ENCODE measurements at places on chromosomes 1 and 21.

GRCh38 chr1:9866836-9867235, 43.1 kb upstream of the CLSTN1 start:
- no peak for DNase-seq

- no peak for DNase-seq
These were observed 14.9 kb upstream of the SLC44A5 start for GRCh38 chr1:75625795-75626194.

- no peak for DNase-seq
These were observed 492.2 kb upstream of the DAB1 start for GRCh38 chr1:57916041-57916440.

DNA sequence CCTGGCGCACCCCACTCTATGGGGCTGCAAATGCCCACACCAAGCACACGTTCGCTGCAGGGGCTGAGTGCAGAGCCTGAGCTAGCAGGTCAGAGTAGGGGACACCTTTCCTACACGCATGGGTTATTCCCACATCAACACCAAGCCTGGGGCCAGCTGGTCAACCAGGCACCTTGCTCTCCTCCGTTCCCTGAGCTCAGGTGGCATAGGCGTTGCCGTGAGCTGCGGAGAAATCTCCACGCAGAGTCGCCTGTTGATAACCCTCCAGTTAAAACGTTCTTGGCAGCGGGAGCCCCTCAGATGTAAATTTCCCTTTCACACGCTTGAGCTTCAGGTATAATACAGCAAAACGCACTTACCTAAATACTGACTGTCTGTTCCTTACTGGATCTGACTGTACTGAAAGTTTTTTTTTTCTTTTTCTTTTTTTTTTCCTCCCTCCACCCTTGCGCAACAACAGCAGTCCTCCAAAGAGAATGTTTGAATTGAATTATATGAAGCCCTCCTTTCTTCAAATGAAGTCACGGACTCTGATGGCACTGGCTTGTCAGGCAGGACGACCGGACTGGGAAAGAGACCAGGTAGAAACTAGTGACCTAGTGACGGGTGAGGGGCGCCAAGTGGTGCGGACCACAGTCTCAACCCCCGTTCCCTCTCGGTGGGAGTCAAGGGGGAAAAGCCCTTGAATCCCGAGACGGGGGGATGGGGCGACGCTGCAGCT, 2.1 kb downstream of the BRINP3 start:
- no peak for DNase-seq

DNA sequence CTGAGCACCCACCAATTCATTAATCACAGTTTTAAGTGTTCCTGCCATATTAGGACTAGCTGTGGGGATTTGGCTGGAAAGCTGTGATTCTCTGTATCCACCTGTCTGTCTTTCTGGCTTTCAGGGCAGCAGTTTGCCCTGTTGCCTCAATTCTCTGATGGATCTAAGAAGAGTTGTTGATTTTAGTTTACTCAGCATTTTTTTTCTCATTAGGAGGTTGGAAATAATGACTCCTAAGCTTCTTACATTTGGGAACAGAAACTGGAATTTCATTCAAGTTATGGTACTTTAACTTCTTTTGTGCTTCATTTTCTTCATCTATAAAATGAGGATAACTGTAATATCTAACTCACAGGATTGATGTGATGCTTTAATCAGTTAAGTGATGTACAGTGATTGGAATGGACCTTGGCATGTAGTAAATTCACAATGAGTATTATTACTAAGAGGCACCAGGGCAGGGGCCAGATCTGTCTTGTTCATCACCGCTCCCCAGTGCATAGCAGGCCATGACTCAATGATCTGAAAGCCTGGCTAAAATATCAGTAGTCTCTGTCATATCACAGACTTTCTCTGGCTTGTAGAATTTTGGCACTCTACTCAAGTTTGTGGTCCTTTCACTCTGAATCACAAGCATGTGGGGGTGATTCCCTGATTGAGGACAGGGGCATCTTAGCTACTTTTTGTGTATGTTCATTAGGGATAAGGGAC, 51.4 kb upstream of the GREM2 start:
- no peak for DNase-seq

GRCh38 chr1:2840036-2840809, 38.7 kb upstream of the TTC34 start:
- no peak for DNase-seq

DNA sequence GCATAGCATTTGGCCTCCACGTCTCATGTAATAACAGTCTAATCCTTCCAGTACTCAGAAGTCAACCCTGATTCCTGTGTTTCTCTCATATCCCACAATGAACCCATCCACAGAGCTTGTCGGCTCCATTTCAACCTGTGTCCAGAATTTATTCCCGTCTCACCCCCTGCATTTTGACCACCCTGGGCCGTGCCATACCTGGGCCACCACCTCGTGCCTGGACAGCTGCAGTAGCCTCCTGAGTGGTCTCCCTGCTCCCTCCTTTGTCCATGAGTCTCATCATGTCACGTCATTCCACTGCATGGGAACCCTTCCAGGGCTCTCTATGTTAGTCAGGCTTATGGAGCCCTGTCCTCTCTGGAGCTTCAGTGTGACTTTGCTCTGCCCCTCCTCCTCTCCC, 670.6 kb downstream of the PTPRU start:
- no peak for DNase-seq

DNA sequence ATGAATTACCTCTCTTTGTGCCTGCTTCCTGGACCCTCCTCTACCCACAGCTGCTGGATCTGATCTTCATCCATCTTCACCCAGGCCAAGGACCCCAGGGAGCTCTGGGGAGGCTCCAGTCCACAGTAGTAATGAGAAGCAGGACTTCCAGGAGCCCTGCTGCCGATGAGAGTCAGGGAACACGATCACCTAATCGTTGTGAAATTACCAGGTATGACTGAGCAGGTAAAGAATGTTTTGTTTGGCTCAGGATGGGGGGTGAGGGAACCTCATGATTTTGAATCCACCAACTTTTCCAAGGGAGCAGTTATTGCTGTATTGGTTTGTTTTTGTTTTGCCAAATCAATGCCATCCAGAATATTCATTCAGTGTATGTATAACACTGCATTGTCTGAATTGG, 454.0 kb downstream of the PLPP3 start:
- DNase-seq, result no peak

DNA sequence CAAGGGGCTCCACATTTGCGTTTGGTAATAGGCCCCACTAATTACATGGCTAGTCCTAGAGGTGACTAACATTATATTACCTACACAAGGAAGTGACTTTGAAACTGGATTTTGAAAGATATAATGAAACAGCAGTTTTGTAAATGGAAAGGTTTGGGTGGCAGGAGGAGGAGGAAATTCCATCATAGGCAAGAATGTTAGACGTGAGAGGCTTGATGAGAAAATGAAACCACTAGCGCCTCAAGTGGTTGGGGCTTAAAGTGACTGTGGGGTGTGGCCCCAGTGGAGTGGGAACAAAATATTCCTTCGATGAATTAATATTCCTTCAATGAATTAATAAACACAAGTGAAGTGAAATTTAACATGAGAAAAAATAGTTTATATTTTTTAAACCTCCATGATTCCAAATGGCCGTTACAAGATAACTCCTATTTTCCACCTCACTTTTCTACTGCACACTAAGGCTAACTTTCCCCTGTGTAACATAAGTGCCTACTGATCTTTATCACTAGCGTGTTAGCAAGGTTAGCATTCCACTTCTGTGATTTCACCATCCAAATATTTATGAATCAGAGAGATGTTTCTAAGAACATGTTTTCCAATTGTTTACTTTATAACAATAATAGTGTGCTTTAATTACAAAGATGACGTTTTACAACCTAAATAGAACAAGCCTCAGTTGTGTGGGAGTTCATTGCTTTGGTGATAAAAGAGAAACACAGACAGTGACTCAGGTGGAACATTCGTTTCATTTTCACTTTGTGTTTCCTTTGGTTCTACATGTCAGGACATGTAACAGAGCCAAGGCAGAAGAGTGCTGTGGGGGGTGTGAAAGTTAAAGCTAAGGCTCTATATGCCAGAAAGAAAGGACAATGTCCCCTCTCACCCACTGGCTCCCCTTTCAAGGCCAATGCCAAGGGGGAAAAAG, 12.5 kb upstream of the ATF3 start:
- peak; percentile 54 for DNase-seq

GRCh38 chr1:206544562-206545257, 37.4 kb downstream of the RASSF5 start:
- peak; percentile 26 for DNase-seq

DNA sequence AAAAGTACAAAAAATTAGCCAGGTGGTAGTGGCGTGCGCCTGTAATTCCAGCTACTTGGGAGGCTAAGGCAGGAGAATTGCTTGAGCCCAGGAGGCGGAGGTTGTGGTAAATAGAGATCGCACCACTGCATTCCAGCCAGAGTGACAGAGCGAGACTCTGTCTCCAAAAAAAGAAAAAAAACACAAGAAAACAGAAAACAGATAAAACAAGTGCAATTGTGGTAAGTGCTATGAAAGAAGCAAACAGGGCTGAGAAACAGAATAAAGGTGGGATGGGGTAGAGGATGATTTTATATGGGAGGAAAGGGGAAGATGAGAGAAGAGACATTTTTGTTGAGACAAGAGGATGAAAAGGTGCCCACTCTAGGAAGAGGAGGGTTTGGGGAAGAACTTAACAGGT, 5.0 kb upstream of the SOX13 start:
- DNase-seq, result no peak

DNA sequence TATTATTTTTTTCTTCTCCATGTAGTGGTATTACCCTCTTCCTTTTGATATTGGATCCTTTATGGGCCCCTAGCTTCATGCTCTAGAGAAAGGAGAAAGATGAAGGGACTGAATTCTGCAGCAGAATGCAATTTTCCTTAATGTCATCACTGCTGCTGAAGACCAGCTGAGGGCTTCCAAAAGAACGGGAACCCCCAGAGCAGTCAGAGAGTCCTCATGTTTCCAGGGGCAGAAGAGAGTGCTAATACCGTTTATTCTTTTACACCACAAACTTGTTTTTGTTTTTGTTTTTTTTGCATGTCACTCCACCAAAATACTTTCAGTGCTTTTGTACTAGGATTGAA, 21.1 kb upstream of the TBX15 start:
- no peak for DNase-seq

DNA sequence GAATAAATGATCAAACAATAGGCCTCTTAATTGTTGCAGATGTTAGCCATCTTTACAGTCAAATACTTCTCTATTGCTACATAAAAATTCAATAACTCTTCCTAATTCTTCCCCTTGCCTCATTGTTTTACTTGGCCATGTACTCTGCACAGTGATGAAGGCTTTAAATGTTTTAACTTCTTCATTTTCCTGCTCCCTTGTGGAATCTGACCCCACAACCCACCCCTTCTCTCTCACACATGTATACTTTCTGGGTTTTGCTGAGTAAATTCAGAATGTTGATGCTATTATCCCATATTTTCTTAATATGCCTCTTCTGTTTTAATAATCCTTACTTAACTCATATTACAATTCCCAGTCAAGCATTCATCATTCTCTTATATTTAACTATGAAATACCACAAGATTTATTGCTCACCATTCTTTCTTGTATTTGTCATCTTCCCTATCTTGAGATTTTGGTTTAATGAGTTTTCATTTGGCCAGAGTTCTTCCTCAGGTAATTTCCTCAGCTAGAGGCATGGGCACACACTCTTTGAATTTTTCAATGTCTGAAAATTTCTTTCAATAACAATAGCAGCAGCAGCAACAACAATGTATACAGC, 327.8 kb upstream of the USP24 start:
- DNase-seq, result no peak

GRCh38 chr1:43910343-43910742, 23.3 kb upstream of the ARTN start:
- no peak for DNase-seq

DNA sequence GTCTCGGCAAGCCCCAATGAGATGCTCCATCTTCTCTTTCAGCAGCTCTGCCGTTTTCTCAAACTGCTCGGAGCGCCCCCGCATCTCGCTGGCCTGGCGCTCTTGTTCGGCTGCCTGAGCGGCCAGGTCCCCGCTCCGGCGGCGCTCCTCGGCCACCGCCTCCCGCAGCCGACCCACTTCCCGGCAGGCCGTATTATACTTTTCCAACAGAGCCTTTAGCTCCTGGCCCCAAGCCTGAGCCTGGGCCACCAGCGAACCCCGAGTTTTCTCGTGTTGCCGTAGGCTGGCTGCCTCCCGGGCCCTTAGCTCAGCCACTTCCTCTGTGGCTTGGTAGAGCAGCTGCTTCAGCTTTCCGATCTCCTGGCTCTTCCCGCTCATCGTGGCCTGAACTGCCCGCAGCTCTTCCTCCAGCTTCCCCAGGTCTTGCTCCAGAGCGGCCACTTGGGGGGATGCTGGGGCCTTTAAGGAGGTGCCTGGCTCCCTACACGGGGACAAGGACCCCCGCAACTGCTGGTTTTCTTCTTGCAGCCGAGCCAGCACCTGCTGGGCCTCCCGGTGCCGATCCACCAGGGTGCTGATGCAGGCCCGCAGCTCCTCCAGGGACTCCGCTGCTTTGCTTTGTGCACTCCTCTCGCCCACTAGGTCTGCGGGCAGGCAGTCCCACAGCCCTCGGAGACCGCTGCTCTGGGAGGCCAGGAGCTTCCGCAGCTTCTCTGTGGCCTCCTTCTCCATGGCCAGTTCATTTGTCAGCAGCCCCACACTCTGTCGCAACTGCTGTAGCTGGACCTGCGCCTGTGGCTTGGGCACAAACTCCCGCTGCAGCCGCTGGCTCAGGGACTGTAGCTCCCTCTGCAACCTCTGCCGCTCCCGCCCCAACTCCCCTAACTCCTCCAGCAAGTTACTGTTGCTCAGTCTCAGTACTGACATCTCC, 13.4 kb upstream of the PIAS3 start:
- peak; percentile 31 for DNase-seq

DNA sequence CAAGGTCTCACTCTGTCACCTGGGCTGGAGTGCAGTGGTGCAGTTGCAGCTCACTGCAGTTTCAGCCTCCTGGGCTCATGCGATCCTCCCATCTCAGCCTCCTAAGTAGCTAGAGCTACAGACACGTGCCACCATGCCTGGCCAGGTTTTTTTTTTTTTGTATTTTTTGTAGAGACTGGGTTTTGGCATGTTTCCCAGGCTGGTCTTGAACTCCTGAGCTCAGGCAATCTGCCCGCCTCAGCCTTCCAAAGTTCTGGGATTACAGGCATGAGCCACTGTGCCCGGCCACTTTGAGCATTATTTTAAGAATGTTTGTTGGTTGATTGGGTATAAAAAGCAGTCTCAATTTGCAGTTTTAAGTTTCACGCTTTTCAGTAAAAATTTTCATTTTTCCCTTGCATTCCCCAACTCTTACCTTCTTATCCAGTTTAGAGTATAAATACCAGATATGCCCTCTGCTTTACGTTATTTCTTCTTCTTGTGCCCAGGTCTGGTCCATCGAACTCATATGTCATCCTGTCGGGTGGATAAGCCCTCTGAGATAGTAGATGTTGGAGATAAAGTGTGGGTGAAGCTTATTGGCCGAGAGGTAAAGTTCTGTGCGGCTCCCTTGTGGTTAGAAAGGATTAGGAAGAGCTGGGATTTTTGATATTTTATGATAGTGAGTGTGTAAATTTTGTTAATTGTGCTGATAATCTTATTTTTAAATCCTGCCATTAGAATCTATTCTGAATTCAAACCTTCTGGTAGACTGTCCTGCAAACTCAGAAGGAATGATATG, 36.0 kb downstream of the FABP3 start:
- no peak for DNase-seq
